Posterior vena cava (tissue), 2 donors: ENCODE measurements at places on chromosomes 7 and 10. TPM values are rescaled to one million over a fixed set of nuclear protein-coding genes. Genes with fewer than 3 reads are reported as not detected.

DNA sequence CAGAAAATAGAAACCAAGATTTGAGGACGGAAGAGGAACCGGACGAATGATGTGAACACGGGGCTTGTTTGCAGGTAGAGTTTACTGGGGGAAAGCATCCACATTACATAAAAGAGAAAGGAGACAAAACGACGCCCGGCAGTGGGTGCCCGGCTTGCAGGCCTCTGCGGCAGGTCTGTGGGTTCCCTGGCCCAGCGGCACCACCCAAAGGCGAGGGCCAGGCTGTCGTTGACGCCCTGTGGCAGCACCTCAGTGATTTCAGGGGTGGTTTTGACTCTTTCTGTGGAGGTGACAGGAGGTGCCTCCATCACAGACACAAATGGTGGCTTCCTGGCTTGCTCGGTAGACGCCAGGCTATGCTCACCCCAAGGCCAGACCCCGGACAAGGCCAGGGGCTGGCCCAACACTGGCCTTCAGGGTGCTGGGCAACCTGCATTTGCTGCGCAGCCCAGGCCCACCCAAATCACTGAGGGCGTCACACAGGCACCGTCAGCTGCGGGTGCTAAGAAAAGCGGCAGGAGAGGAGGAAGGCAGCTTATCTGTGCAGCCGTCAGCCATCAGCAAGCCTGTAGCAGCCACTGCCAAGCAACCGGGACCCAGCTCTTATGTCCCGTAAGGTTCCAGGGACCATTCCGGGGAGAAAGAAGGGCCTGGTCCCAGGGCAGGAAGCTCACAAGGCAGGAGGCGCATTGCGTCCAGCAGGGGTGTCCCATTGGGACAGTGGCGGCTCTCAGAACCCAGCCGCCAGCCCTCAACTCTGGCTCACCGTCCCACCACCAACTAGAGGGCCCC lies 230.3 kb downstream of the PTPRN2 start:
- DNase-seq: peak; percentile 44

DNA sequence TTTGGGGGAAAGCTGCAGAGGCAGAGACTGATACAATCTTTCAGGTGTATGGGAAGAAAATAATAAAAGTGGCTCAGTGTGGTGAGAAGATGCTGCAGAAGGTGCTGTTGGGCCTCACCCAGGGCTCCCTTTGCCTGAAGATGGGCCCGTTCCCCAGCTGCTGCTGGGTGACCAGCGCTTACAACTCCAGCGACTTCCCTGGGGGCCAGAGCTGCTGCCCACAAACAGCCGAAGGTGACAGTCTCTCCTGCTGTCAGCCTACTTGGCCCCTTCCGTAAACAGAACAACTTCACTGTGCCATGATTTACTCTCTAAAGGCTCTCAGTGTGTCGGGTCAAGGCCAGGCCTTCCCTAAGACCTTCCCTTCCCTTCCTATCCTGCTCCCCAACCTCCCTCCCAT lies 93.6 kb upstream of the PCBD1 start:
- DNase-seq: peak; percentile 52

DNA sequence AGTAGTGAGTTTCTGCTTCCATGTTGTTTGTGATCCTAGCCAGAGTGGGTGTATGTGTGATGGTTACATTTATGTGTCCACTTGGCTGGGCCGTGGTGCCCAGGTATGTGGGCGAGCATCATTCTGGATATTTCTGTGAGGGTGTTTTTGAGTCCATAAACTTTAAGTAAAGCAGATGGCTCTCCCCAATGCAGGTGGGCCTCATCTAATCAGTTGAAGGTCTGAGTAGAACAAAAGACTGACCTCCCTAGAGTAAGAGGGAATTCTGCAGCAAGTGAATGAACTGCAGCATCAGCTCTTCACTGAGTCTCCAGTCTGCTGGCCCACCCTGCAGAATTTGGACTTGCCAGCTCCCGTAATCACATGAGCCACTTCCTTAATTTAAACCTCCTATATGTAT lies 571.9 kb downstream of the ACTR3B start:
- no peak for DNase-seq

GRCh38 chr7:51316262-51316665 lies 345 bp downstream of the COBL start:
- no peak for DNase-seq

DNA sequence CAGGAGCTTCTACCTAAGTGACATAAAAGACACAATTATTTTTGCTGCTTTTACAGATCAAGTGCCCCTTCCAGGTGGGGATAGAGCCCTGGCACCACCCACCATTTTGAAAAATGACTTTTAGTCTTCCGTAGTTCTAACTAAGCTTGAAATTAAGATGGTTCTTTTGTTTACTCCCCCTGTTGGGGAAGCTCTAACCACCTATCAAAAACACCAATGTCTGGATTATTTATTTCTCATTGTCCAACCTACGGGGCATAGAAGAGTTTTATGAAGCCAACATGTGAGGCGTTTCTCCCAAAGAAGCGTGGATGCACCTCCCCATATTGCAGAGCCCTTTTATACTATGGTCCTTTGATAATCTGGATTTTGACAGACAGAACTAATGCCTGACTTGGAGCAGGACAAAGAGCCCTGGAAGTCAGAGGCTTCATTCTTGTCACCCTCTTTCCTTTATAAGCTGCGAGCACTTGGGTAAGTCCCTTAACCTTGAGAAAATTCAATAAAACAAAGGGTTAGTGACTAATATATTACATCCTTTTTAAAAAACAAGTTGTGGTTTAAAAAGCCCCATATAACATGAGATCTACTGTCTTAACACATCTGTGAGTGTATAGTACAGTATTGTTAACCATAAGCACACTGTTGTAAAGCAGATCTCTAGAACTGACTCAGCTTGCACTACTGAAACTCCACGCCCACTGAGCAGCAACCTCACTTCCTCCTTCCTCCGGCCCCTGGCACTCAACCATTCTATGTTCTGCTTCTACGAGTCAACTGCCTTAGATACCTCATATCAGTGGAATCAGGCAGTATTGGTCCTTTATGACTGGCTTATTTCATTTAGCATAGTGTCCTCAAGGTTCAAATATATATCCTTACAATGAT lies 67.5 kb downstream of the ATXN7L1 start:
- no peak for DNase-seq

The ERVW-1 gene
- total RNA-seq: not detected

GRCh38 chr7:157609932-157610640 lies 273.3 kb downstream of the DNAJB6 start:
- DNase-seq: peak; percentile 60

DNA sequence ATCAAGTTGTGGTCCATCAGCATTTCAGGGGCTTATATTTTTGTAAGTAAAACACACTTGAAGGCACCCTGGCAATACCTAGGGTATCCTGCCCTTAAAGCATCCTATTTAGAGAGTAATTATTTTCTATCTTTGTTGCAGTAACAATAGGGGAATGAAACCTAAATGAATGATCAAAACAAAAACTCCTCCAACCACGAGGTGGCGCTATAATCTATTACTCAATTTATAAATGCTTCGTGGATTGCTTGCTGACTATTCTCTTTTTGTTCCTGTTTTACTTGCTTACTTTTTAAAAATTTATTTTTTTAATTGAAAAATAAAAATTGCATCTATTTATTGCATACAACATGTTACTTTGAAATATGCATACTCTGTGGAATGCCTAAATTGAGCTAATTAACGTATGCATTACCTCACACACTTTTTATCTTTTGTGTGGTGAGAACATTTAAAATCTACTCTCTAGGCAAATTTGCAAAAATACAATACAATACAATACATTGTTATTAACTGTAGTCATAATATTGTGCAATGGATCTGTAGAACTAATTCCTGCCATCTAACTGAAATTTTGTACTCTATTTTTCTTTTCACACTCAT lies 147.7 kb upstream of the BMPER start:
- no peak for DNase-seq

The PTF1A gene
- total RNA-seq: not detected

- no peak for DNase-seq
Observed at GRCh38 chr7:40231796-40232195, 97.0 kb downstream of the SUGCT start.

DNA sequence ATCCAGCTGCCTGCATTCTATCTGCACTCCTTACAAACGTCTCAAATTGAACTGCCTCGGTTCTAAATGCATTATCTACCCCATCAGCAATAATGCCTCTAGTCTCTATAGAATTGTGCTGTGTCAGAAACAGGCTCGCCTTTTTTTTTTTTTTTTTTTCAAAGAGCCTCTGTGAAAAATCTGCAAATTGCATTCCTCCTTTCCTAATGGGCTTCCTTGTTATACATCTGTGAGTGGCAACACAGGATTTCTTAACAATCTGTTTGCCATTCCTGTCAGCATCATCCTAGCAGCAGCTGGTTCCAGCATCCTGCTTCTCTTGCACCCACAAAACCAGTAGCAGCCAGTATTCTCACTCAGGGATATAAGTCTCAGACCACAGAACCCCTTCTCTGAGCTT lies 413.5 kb upstream of the SEMA3D start:
- no peak for DNase-seq

The DLX6 gene
- total RNA-seq: 1.5 TPM

DNA sequence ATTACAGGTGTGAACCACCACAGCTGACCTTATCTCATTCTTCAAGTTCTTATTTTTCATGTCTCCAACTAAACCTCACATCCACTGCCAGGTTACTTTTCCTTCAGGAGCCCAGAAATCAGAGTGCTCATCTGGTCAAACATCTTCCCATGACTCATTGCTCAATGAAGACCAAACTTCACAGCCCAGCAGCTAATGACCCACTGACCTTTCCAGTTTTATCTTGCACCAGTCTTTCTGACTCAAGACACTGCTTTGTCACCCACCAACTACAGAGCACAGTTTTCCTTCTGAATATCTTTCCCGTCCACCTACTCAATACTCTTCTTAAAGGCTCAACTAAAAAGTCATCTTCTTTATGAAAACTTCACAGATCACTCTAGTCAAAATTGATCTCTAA lies 245.1 kb downstream of the CHCHD3 start:
- no peak for DNase-seq

The PIP gene
- total RNA-seq: not detected

DNA sequence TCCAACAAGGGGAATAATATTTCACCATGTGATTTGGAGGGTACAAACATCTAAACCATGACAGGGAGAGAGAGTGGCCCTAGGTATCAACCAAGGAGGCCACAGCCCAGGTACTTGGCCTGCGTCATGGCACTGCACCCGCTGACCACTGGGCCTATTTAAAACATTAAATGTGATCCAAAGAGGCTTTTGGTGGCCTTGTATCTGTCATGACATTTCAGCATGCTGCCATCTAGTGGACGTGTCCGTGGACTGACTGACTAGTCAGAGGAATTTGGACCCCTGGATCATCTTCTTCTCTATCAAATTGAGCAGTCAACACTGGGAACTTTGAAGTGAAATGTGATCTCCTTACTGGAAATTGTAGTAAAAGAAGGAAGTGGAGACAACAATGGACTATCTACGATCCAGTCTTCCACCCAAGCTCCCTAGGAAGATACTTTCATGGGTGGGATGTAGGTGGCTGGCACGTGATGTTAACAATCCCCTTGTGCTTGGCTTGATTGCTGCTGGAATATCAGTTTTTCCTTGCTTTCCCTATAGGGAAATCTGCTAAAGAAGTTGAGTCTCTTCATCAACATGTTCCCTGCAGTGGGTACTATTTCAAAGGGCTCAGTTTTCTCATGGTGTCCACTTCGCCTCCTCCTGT lies 24.6 kb upstream of the ITGA8 start:
- DNase-seq: no peak

The IDI2 gene
- not detected for total RNA-seq

DNA sequence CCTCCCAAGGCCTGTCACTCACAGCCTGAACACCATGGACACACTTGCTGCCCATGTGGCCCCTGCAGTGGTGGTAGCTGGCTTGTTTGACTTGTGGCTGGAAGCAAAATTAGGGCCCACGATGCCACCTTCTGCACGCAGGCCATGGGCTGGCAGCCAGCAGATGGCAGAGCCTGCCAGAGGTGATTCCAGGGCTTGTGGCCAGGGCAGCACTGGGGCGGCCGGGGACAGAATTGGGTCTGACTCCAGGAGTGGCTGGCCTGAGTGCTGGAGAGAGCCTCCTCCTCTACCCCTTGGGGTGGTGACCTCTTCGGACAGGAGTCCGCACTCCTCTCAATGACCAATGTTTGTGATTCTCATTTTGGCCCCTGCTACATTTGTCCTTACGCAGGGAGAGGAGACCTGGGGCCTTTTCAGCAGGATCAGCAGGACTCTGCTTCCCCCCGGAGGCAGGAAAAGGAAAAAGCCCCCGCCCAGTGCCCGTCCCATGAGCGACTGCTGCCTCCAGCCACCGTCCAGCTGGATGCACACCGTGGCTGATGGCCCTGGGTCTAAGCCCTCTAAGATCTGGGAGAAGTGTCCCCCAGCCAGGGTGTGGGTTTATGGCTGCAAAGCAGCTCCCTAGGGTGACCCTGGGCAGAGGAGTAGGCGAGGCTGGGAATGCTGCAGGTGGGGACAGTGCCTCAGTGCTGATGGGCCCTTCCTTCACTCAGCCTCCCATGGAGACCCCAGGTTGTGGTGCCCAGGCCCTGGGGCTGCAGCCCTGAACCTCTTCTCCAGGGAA lies 26.5 kb downstream of the DNAJB12 start:
- DNase-seq: peak; percentile 90

DNA sequence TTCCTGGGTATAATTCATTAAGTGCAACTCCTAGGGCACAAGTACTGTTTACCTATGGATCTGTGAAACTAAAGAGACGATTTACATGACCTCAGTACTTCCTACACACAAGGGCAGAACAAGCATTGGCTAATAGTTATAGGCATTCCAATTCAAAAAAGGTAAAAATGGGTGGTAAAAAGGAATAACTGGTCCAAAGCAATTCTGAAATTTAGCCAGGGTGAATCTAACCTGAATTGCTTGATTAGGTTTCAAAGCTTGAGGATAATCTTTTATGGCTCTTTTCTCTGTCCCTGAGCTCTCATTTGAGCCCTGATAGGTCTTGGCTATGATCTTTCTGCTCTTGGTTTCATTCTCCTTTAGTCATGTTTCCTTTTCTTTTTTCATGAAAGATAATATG lies 52.3 kb upstream of the CALCR start:
- no peak for DNase-seq

DNA sequence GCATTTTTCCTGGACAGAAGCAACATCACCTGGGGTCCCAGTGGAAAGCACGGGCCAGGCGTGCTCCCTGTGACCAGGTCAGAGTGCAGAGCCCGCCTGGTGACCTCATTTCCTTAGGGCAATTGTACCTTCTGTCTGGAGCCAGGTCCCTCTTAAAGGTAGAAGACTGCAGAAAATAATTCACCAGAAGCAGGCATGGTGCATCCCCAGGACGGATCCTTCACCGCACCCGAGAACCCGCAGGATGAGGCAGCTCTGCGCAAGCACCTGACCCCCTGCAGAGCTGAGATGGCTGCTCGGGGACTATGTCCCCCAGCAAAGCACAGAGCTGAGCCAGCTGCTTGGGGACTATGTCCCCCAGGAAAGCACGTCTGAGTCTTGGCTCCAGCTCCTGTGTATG lies 557.6 kb downstream of the PTPRN2 start:
- DNase-seq: peak; percentile 72
